Cerebellum (tissue), 4 donors: ENCODE measurements at places on chromosomes 2 and 18. TPM values are rescaled to one million over a fixed set of nuclear protein-coding genes. Genes with fewer than 3 reads are reported as not detected.

TAF1B gene
- total RNA-seq = 53.4 TPM

ERMN gene
- 0.27 TPM for total RNA-seq

GRCh38 chr2:11346023-11346482, 1.6 kb upstream of the ROCK2 start:
- DNase-seq = no peak

- no peak for DNase-seq
Observed at GRCh38 chr2:61268249-61268648, 106.3 kb downstream of the C2orf74 start.
